ENCODE measurements at places on chromosomes 1 and 21.

GRCh38 chr1:219710529-219711194, 97.8 kb upstream of the ZC3H11B start:
- no peak for DNase-seq

- no peak for DNase-seq
These were observed 3.1 kb downstream of the ACKR1 start for GRCh38 chr1:159207774-159208173.

DNA sequence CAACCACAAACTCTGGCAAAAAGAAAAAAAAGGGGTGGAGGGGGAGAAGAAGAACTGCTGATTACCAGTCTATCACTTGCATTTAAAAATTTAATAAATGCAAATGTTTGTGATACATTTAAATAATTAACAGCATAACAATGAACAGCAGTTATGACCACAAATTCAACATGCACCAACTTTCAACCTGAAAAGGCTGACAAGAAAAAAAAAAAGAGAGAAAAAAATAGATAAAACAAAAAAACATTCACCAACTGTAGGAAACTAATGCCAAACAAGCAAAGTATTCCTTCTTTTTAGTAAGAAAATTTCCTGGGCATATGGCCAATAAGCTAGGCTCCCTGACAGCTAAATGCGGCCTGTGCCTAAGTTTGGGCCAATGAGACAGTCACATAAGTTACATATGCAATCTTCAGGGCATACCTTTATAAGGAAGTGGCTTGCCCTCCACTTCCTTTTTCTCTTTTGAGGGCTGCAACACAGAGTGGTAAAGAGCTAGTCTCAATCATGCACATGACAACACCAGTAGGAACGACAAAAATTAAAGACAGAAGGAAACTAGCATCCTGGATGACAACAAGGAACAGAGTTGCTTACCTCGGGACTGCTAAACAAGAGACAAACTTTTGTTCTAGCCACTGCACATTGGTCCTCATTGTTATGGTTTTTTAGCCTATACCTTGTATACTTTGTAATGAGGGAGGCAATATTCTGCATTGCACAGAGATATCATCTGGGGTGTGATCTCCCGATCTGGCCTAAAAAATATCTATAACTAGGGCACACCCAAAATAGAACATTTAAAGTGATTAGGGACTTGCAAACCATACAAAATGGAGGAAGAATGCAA, 24.2 kb upstream of the PHTF1 start:
- DNase-seq: no peak

- no peak for DNase-seq
These were observed 13.9 kb downstream of the BSND start for GRCh38 chr1:55012661-55013060.

- no peak for DNase-seq
These were observed 20.1 kb upstream of the MACF1 start for GRCh38 chr1:39184354-39184818.

- no peak for DNase-seq
These were observed 48.7 kb downstream of the EIF2D start for GRCh38 chr1:206563367-206564207.

GRCh38 chr1:98870959-98871903, 133.4 kb downstream of the PLPPR5 start:
- DNase-seq: no peak

Measured in activated gamma-delta T cell (primary cell).